ENCODE measurements at places on chromosomes 13 and 19.

- peaks cover 4% of the 10 kb centered on the region for H3K27me3 ChIP-seq
- H3K4me3 ChIP-seq: no peak overlapping the region
- DNase-seq: no peak
- H3K27ac ChIP-seq: no peak overlapping the region
Observed at GRCh38 chr13:47109028-47109427, 212.2 kb upstream of the HTR2A start.

- H3K4me3 ChIP-seq: peak within 1 kb of the TSS; percentile 58
- DNase-seq: no peak
- peaks cover 29% of the 10 kb centered on the region for H3K4me1 ChIP-seq
- H3K27ac ChIP-seq: no peak within 1 kb of the TSS
- no peaks in the 10 kb centered on the region for H3K36me3 ChIP-seq
Observed at GRCh38 chr19:7874076-7874896, at the start of gene PRR36. Gene PRR36 (minus strand): TSS chr19:7874390. CDS start chr19:7873689, 701 bp downstream.

DNA sequence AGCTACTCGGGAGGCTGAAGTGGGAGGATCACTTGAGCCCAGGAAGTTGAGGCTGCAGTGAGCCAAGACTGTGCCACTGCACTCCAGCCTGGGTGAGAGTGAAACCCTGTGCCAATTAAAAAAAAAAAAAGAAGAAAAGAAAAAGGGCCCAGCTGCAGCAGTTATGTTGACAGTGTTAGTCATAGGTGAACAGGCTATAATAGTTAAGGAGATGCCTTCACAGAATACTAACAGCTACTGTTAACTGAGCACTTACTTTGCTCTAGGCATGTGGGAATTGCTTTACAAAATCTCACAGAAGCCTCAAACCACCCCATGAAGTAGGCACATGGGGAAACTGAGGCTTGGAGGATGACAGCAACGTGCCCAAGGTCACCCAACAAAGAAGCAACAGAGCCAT, 3.9 kb downstream of the FBXO17 start:
- H3K27me3 ChIP-seq: peaks cover 25% of the 10 kb centered on the region
- H3K36me3 ChIP-seq: no peaks in the 10 kb centered on the region
- no peak for DNase-seq
- H3K4me1 ChIP-seq: peaks cover 11% of the 10 kb centered on the region

GRCh38 chr19:15447057-15447456, 2.7 kb downstream of the WIZ start:
- H3K4me3 ChIP-seq: no peak overlapping the region
- no peak for DNase-seq
- no peak overlapping the region for H3K27ac ChIP-seq
- H3K27me3 ChIP-seq: no peaks in the 10 kb centered on the region
- peaks cover 17% of the 10 kb centered on the region for H3K4me1 ChIP-seq
- peaks cover 11% of the 10 kb centered on the region for H3K36me3 ChIP-seq

- DNase-seq: no peak
- no peak overlapping the region for H3K27ac ChIP-seq
- peaks cover 31% of the 10 kb centered on the region for H3K4me1 ChIP-seq
- H3K36me3 ChIP-seq: peaks cover 2% of the 10 kb centered on the region
- H3K4me3 ChIP-seq: peak overlapping the region; percentile 82
Observed at GRCh38 chr19:12802267-12803106, 618 bp downstream of the THSD8 start.

- no peak for DNase-seq
- peak overlapping the region; percentile 16 for H3K4me3 ChIP-seq
- peak overlapping the region; percentile 64 for H3K27ac ChIP-seq
- peaks cover 17% of the 10 kb centered on the region for H3K4me1 ChIP-seq
- H3K27me3 ChIP-seq: no peaks in the 10 kb centered on the region
- no peaks in the 10 kb centered on the region for H3K36me3 ChIP-seq
Observed at GRCh38 chr13:91302111-91302510, 45.4 kb upstream of the MIR17HG start.

DNA sequence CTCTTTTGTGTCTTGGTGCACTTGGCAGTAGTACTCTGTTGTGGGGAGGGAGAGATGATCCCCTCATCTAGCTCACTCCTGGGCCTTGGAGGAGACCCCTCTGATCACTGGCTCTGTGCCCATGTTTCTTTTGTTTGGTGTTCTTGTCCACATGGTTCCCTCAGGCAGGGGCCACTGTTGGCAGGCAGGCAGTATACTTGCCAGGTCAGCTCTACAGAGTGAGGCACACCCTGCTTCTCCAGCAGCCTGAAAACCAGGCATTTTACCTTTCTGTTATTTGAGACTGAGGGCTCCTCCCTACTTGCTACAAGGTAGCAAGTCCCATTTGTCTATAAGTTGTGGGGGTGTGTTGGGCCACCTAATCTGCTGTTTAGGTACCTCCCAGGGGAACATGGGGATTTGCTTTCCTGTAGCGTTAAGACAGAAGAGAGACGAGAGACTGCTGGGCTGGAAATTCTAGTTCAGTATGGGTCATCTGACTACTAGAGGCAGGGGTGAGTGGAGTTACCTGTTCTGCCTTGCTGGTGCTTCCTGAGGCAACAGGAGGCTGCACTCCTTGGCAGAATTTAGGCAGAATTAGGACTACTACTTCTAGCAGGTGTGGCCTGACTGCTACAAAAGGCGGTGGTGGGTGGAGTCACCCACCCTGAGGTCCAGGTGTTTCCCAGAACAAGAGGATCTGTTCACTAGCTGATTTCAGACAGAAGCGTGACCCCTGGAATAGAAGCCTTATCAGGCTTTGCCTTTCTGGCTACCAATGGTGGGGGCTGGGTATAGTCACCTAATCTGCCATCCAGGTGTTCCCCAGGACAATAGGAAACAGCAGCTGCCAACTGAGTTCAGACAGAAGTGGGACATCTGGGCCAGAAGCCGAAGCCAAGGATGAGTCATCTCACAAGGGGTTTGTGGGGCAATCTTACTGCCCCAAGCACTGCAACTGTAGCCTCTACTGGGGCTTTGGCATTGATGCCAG, 843.0 kb upstream of the ATXN8OS start:
- no peak overlapping the region for H3K4me3 ChIP-seq
- DNase-seq: no peak
- H3K27me3 ChIP-seq: no peaks in the 10 kb centered on the region
- H3K36me3 ChIP-seq: no peaks in the 10 kb centered on the region
- no peaks in the 10 kb centered on the region for H3K4me1 ChIP-seq
- no peak overlapping the region for H3K27ac ChIP-seq

DNA sequence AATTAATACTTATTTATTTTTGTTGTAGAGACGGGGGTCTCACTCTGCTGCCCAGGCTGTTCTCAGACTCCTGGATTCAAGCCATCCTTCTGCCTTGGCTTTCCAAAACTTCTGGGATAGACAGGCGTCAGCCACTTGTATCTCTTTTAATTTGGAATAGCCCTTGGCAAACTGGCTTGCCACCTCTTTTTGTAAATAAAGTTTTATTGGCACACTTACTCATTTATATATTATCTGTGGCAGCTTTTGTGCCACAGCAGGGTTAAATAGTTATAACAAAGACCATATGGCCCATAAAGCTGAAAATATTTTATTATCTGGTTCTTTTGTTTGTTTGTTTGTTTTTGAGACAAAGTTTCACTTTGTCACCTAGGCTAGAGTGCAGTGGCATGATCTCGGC, 30.5 kb downstream of the BBC3 start:
- H3K27ac ChIP-seq: no peak overlapping the region
- DNase-seq: no peak
- H3K4me3 ChIP-seq: no peak overlapping the region
- H3K4me1 ChIP-seq: peaks cover 3% of the 10 kb centered on the region

DNA sequence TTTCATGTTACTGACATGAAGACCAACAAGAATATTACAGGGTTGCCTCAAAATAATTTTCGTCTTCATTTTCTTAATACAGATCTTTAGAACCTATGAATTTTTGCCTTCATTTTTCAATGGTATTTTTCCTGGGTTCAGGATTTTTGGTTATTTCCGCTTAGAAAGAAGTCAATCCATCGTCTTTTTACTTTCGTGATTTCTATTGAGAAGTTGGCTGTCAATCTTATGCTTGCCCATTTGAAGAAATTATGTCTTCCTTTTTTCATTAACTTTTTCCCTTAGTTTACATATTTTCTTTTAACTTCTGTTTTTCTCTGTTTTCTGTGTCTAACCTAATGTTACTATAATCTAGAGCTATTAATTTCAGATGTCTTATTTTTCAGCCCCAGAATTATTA, 868.9 kb upstream of the SLC10A2 start:
- H3K27ac ChIP-seq: no peak overlapping the region
- no peaks in the 10 kb centered on the region for H3K27me3 ChIP-seq
- no peaks in the 10 kb centered on the region for H3K4me1 ChIP-seq
- no peak for DNase-seq
- no peaks in the 10 kb centered on the region for H3K36me3 ChIP-seq
- no peak overlapping the region for H3K4me3 ChIP-seq

DNA sequence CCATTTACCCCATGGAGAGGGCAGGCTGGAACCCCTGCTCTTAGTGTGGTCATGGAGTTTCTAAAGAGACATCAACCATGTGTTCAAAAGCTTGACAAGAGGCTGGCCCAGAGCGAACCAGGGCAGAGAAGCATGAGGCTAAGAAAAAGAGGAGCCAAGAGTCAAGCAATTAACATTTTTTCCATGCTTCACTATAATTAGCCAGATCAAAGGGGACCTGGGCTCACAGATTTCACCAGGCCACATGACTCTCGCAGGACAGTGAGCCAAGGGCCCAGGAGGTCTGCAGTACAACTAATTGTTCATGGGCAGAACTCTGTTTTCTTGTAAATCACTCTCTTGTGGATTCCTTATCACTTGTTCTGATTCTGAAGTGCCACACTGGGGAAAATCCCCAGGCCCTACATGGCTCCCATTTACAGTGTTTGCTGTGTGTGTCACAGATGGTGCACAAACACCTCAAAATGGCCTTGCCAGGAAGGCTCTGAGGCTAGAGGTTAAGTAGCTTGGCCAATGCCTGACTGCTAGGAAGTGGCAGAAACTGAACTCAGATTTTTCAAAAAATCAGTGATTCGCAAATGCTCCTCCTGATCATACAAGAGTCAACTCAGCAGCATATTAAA, 101.2 kb downstream of the LHFPL6 start:
- no peak for DNase-seq
- H3K4me3 ChIP-seq: no peak overlapping the region
- H3K27me3 ChIP-seq: no peaks in the 10 kb centered on the region
- H3K36me3 ChIP-seq: no peaks in the 10 kb centered on the region

- no peak overlapping the region for H3K27ac ChIP-seq
- DNase-seq: no peak
- H3K36me3 ChIP-seq: no peaks in the 10 kb centered on the region
Observed at GRCh38 chr13:57760951-57761350, 129.4 kb downstream of the PCDH17 start.

DNA sequence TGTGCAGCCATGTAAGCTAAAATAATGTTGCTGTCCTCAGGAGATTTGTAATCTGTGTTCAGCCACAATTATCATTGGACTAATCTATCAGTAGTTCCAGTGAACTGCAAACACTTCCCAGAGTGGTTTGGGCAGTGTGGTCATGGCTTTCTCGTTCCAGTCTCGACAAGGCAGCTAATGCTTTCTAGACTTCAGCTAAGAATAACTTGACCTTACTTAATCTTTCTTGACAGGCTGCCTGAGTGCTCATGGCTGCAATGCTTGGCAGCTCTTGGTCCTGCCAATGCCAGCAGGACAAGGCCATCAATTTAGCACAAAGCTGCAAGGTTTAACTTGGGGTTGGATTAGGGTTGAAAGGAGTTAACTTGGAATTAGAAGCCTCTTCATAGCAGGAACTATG, 32.8 kb downstream of the ATP12A start:
- no peaks in the 10 kb centered on the region for H3K36me3 ChIP-seq
- peaks cover 5% of the 10 kb centered on the region for H3K27me3 ChIP-seq
- no peak overlapping the region for H3K4me3 ChIP-seq
- no peak for DNase-seq

GRCh38 chr19:29714953-29715700, at the start of gene C19orf12:
Gene C19orf12 (minus strand): TSS chr19:29715261. CDS start chr19:29708413, 6,848 bp downstream.
- H3K27ac ChIP-seq: peak within 1 kb of the TSS; percentile 95
- DNase-seq: peak; percentile 70
- peaks cover 50% of the 10 kb centered on the region for H3K4me1 ChIP-seq
- H3K4me3 ChIP-seq: peak within 1 kb of the TSS; percentile 91
- peaks cover 5% of the 10 kb centered on the region for H3K36me3 ChIP-seq

DNA sequence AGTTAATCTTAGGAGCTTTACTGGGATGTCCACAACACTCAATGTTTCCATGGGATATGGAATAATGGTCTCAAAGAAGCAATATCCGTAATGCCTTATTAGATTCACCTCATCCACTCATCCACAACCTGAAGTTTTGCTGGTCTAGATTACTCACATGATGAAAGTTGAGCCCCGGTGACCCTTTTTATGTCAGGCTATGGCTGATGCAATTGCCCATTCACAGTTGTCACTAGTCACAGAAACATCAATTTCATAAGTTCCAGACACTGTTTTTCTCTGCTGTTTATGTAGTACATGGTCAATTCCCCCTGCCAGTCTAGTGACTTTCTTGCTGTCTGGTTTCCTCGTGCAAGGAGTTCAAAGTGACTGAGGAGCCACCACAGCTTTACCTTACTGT, 491.2 kb upstream of the ATXN8OS start:
- no peak for DNase-seq
- no peaks in the 10 kb centered on the region for H3K36me3 ChIP-seq
- H3K4me1 ChIP-seq: no peaks in the 10 kb centered on the region

DNA sequence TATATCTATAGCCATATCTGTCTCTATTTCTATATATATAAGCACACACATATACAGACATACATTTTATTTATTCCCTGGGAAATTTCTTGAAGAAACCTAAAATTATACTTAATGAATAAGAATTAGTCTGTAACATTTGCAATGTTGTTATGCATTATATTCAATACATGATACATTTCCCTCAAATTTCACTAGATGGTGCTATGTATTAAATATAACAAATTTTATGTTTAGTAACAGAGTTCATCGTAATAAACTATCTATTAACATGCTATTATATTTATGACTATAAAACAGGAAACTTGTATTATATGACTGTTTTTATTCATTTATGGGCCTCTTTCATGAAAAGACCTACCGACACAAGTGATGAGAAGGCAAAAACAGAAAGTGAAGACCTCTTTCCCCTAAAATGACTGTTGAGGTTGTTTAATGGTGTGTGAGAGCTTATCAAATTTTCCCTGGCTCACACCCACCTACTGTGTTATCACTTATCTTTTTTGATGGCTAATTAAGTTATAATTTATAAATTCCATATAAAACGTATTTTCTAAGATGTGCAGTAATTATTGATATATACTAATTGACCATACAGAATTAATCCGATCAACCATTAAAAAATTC, 881.9 kb downstream of the SLITRK6 start:
- H3K4me3 ChIP-seq: no peak overlapping the region
- H3K36me3 ChIP-seq: no peaks in the 10 kb centered on the region
- H3K27me3 ChIP-seq: no peaks in the 10 kb centered on the region
- no peak for DNase-seq

GRCh38 chr19:49567861-49568441, 12.4 kb downstream of the NOSIP start:
- no peaks in the 10 kb centered on the region for H3K27me3 ChIP-seq
- H3K27ac ChIP-seq: peak overlapping the region; percentile 79
- H3K4me3 ChIP-seq: no peak overlapping the region

- no peak overlapping the region for H3K4me3 ChIP-seq
- H3K27ac ChIP-seq: no peak overlapping the region
- H3K36me3 ChIP-seq: no peaks in the 10 kb centered on the region
- no peaks in the 10 kb centered on the region for H3K4me1 ChIP-seq
Observed at GRCh38 chr13:83825676-83826075, 56.6 kb downstream of the SLITRK1 start.

All from activated B cell treated with CpG ODN at 0.5 μM for 24 hours (primary cell).